ENCODE measurements at places on chromosomes 1 and 21.

DNA sequence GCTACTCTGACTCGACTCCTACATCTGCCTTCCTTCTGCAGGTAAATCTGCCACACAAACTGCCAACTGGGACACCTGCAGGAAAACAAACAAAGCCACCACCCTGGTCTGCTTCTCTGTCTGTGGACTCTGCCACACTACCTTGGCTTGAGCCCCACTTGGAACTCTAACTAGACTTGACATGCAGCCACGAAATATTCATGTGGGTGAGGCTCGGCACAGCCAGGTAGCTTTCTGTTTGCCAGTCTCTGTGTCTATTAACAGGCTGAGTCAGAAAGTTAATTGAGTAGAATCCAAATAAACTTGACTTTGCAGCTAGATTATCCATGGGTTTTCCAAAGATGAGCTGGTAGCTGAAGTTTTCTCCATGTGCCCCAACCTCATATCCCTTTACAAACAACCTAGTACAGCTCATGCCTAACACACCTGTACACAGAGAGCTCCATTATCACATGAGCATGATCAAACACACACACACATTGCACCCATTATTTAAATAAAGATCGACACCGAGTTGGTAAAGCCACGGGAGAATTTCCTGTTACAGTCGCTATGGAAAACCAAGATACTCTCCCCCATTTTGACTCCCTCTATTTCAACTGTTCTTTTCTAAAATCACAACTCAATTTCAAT is 808 bp downstream of the C1orf116 start:
- DNase-seq = no peak

GRCh38 chr1:88678405-88678804 is 5.7 kb upstream of the PKN2 start:
- DNase-seq = no peak

- no peak for DNase-seq
These were observed 8.2 kb downstream of the SPATA46 start for GRCh38 chr1:162368451-162368850.

DNA sequence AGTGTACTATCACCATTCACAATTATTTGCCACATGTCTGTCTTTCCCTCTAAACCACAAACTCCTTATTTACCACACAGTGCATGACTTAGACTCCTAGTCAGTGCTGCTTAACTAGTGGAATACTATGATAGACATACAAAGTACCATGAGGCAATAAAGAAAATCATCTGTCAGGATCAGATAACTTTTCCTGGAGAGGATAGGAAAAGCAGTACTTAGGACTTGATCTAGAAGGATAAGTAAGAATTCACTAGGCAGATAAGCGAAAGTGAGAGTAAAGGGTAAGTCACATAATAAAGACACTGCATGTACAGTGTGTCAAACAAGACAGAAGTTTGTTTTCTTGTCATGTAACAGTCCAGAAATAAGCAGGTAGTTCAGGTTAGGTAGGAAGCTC is 21.2 kb upstream of the TSPAN1 start:
- DNase-seq = no peak

- no peak for DNase-seq
These were observed 103.8 kb downstream of the LRRC7 start for GRCh38 chr1:69671363-69672010.

- no peak for DNase-seq
These were observed 323.7 kb downstream of the PLPP3 start for GRCh38 chr1:56255516-56256152.

DNA sequence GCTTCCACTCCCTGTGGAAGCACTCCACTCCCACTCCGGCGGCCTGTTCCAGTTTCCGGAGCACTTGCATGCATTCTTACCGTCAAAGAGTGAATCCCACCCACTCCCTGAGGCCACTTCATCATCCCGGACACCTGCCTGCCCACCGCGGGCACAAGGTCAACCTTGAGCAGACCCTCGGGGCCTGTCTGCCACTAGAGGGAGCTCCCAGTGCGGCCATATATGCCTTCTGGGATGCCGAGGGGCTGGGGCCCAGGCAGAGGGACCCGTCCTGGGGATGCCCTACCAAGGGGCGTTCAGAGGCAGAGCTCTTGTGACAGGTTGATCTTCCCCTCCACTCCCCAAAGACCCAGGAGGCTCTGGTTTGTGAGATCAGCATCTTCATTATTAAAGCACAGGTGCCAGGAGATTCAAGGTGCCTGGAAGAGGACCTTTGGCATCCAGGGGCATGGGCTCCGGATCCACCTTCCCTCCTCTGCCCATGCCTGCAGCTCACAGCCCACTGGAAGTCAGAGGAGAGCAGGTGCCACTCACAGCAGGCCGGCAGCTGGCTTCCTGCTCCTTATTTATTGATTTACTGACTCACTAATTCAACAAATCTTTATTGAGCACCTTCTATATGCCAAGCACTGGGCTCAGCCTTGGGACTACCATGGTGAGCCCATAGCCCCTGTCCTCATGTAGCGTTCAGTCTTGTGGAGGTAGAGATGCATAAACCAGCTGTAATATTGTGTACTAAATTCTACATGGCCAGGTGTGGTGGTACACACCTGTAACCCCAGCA is 47.3 kb downstream of the UBIAD1 start:
- peak; percentile 34 for DNase-seq

- DNase-seq = no peak
These were observed 124.2 kb downstream of the MRPS6 start for GRCh38 chr21:34197561-34197960.

DNA sequence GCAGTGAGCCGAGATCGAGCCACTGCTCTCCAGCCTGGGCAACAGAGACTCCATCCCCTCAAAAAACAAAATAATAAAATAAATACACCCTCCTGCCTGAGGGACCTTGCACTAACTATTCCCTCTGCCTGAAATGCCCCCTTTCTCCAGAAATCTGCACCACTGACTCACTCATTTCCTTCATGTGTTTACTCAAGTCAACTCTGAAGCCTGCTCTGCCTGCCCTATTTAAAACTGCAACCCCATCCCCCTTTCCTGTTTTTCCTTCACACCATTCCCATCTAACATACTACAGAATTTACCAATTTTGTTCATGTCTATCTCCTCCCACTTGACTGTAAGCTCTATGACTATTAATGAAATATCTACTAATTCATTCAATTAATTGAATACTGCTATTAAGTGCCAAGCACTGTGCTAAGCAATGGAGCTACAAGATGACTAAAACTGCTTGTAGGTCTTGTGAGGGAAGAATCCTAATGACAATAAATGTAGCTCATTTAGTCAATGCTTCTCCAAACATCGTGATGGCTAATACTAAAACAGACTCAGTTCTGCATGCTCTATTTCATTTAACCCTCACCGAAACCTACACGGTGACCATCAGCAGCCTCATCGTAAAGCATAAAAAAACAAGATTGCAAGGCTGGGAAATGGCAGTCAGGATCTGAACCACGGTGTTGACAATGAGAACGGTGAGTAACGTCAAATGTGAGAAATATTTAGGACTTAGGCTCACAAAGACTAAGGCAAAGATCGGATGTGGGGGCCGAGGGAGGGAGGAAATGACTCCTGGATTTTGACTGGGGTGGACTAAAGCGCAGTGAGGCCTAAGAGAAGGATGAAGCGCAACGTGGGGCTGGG is 749 bp upstream of the TMEM39B start:
- no peak for DNase-seq

DNA sequence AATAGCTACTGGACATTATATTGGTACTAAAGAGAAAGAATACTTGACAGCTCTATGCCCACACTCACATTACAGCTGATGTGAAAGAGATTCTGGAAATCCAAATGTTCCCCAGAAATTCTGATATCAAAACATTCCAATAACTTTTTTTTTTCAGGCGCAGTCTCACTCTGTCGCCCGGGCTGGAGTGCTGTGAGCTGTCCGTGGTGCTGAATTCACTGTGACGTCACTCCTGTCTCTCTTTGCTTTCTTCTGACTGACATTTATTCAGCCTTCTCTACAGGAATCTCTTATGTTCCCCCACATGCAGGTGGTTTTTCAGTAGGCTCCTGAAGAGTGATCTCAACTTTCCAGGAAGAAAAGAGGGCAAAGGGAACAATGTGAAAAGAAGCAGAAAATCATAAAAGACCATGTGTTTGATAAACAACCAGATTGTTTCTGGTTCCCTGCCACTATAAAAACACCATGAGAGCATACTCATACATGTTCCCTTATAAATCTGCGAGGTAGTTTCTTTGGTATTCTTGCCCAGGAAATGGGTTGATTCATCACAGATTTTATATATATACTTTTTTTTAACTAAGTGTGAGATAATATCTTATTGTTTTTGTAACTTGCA is 6.2 kb downstream of the S100A7A start:
- DNase-seq = peak; percentile 27

GRCh38 chr1:73673971-73674370 is 524.0 kb downstream of the LRRIQ3 start:
- DNase-seq = no peak

- DNase-seq = no peak
These were observed 19.7 kb upstream of the DYNLT5 start for GRCh38 chr1:66732407-66733166.

- DNase-seq = no peak
These were observed 8.2 kb downstream of the AMPD2 start for GRCh38 chr1:109627692-109628399.

- no peak for DNase-seq
These were observed 32.4 kb upstream of the PTGFRN start for GRCh38 chr1:116877141-116877818.

DNA sequence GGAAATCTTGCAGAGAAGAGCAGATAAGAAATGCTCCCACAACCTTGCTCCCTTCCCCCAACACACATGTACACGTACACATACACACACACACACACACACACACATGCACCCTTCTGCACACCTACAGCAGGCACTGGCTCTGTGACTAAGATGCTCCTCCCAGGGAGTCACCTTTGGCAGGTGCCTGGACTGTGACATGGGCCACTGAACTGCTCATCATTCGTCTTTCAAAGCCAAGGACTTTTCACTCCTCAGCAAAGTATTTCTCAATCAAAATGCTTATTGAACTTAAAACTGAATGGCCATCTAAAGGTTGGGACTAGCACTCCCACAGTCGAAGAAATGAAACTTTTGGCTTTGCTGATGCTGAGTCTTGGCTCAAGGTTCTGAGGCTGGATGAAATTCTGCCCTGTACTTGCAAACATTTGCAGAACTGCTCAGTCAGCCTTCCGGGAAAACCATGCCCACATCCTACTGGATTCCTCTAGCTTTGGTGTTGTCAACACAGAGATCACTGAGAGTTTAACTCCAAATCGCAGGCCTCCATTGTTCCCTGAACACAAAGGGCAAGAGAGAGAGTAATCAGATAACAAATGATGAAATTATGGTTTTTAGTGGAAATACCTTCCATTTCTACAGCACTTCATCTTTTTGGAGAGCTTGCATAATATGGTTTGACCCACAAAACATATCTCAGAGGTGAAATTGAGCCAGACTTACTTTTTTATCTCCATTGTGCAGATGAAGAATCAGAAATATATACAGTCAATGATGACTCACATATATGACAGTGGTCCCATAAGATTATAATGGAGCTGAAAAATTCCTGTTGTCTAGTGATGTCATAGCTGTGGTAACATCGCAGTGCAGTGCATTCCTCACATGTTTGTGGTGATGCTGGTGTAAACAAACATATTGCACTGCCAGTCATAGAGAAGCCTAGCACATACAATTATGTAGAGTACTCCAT is 72.4 kb upstream of the BCAR3 start:
- DNase-seq = no peak
